Purkinje cell (primary cell): ENCODE measurements at places on chromosomes 16 and 17. TPM values are rescaled to one million over a fixed set of nuclear protein-coding genes. Genes with fewer than 3 reads are reported as not detected.

TNK1 gene
- 0.15 TPM in 1 of 2 replicates, not detected in the other for polyA plus RNA-seq

PRR35 gene
- polyA plus RNA-seq = not detected in 2 replicates

ASGR1 gene
- 1.7 and 5.0 TPM in 2 replicates for polyA plus RNA-seq

RUSF1 gene
- 5.2 and 12.1 TPM in 2 replicates for polyA plus RNA-seq

TAX1BP3 gene
- polyA plus RNA-seq = 1.3 and 6.0 TPM in 2 replicates

TBC1D26 gene
- not detected in 2 replicates for polyA plus RNA-seq

CCL17 gene
- not detected in 2 replicates for polyA plus RNA-seq

KRTAP1-5 gene
- polyA plus RNA-seq = not detected in 2 replicates

KRTAP3-2 gene
- polyA plus RNA-seq = not detected in 2 replicates

COQ9 gene
- polyA plus RNA-seq = 31.4 and 34.8 TPM in 2 replicates

CAPNS2 gene
- not detected in 2 replicates for polyA plus RNA-seq

SPATA32 gene
- polyA plus RNA-seq = not detected in 2 replicates

KCNG4 gene
- polyA plus RNA-seq = not detected in 2 replicates

USP43 gene
- 0.75 TPM in 1 of 2 replicates, not detected in the other for polyA plus RNA-seq

HID1 gene
- 5.6 and 10.2 TPM in 2 replicates for polyA plus RNA-seq

OR3A2 gene
- polyA plus RNA-seq = 1.8 and 3.4 TPM in 2 replicates

ADAMTS18 gene
- 0.56 and 1.5 TPM in 2 replicates for polyA plus RNA-seq
